ENCODE measurements at places on chromosomes 11 and 22. TPM values are rescaled to one million over a fixed set of nuclear protein-coding genes. Genes with fewer than 3 reads are reported as not detected.
A peak's percentile ranks its signal among the peaks of the same experiment; 100 is the strongest.

DNA sequence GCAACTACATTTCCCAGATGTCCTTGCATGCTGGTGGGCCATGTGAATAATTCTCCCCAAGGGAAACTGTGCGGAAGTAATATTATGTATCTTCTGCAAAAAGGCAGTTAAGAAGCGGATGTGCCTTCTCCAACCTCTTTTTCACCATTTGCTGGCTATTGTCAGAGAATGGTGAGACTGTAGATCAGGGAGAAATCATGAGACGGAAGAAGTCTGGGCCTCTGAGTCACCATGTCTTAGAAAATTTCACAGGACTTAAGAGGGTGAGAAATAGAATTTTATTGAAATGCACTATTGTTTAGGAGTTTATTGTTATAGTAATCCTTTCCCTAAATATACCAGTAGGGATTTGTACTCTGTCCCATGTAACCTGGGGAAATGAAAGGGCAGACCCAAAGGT is 298.7 kb upstream of the ZC3H12C start:
- H3K27me3 ChIP-seq, result no peaks in the 10 kb centered on the region
- DNase-seq, result no peak
- H3K27ac ChIP-seq, result no peak overlapping the region

GRCh38 chr11:68037411-68038225 is 1.2 kb upstream of the TCIRG1 start:
- no peaks in the 10 kb centered on the region for H3K27me3 ChIP-seq
- H3K4me3 ChIP-seq, result peak overlapping the region; percentile 54
- peaks cover 10% of the 10 kb centered on the region for H3K36me3 ChIP-seq

DNA sequence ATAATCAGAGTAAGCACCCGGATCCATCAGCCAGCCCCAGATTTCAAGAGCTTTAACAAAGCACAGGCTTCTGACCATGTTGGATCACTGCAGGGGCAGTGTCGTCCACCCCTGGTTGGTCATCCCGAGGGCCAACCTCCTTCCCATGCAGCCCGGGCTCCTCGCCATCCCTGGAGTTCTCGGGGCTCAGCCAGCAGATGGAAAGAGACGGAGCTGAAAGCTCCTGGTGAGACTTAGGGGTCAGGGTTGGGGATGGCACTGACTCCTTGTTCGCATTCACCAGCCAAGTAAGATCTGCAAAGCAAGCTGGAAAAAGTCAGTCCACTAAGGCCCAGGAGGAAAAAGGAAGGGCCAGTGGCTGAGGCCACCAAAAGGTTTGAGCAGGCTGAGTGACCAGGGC is 888.9 kb downstream of the BRD1 start:
- H3K4me1 ChIP-seq, result no peaks in the 10 kb centered on the region
- H3K4me3 ChIP-seq, result no peak overlapping the region
- no peaks in the 10 kb centered on the region for H3K36me3 ChIP-seq

- H3K36me3 ChIP-seq, result peaks cover 9% of the 10 kb centered on the region
- DNase-seq, result peak; percentile 40
- H3K4me1 ChIP-seq, result peaks cover 12% of the 10 kb centered on the region
- no peaks in the 10 kb centered on the region for H3K27me3 ChIP-seq
- H3K4me3 ChIP-seq, result no peak overlapping the region
- no peak overlapping the region for H3K27ac ChIP-seq
These were observed 86.3 kb downstream of the CCDC83 start for GRCh38 chr11:85941380-85941973.

DNA sequence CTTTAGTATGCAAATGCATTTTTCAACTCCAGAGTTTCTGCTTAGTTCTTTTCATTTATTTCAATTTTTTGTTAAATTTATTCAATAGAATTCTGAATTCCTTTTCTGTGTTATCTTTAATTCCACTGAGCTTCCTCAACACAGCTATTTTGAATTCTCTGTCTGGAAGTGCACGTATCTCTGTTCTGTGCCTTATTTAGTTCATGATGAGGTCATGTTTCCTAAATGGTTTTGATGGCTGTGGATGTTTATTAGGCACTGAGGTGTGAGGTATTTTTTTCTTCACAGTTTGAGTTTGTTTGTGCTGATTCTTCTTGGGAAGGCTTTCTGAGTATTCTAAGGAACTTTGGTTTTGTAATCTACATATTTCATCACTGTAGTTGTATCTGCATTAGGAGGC is 2042.8 kb upstream of the RAG2 start:
- no peak overlapping the region for H3K4me3 ChIP-seq
- H3K27me3 ChIP-seq, result no peaks in the 10 kb centered on the region
- no peak overlapping the region for H3K27ac ChIP-seq
- no peaks in the 10 kb centered on the region for H3K36me3 ChIP-seq
- no peaks in the 10 kb centered on the region for H3K4me1 ChIP-seq
- DNase-seq, result no peak

DNA sequence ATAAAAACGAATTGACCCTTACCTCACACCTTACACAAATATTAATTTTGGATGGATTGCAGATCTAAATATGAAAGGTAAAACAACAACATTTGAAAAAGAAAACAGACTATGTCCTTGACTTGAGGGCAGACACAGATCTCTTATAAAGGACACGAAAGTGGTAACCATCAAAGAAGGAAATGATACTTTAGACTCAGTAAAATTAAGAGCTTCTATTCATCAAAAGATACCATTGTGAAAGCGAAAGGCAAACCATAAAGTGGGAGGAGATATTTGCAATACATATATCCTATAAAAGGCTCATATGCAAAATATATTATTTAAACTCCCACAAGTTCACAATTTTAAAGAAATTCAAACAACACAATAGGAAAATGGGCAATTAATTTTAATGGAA is 5.0 kb downstream of the HEPACAM start:
- peaks cover 3% of the 10 kb centered on the region for H3K36me3 ChIP-seq
- DNase-seq, result no peak
- H3K27ac ChIP-seq, result peak overlapping the region; percentile 81
- H3K4me3 ChIP-seq, result peak overlapping the region; percentile 9
- no peaks in the 10 kb centered on the region for H3K27me3 ChIP-seq
- H3K4me1 ChIP-seq, result peaks cover 12% of the 10 kb centered on the region

GRCh38 chr22:43571181-43571580 is 159.4 kb downstream of the MPPED1 start:
- H3K4me1 ChIP-seq, result no peaks in the 10 kb centered on the region
- H3K27me3 ChIP-seq, result no peaks in the 10 kb centered on the region
- H3K36me3 ChIP-seq, result no peaks in the 10 kb centered on the region
- no peak overlapping the region for H3K27ac ChIP-seq
- DNase-seq, result no peak

- no peak for DNase-seq
- H3K36me3 ChIP-seq, result no peaks in the 10 kb centered on the region
- no peaks in the 10 kb centered on the region for H3K4me1 ChIP-seq
- H3K27me3 ChIP-seq, result peaks cover 22% of the 10 kb centered on the region
- H3K4me3 ChIP-seq, result no peak overlapping the region
These were observed 3.5 kb upstream of the HTR3B start for GRCh38 chr11:113901141-113901540.

GRCh38 chr11:66472054-66472453 is 5.3 kb downstream of the PELI3 start:
- no peaks in the 10 kb centered on the region for H3K36me3 ChIP-seq
- peaks cover 2% of the 10 kb centered on the region for H3K27me3 ChIP-seq
- no peak overlapping the region for H3K27ac ChIP-seq
- peaks cover 14% of the 10 kb centered on the region for H3K4me1 ChIP-seq
- DNase-seq, result no peak

GRCh38 chr11:87368858-87369480 is 331.2 kb downstream of the TMEM135 start:
- no peaks in the 10 kb centered on the region for H3K36me3 ChIP-seq
- H3K27me3 ChIP-seq, result peaks cover 4% of the 10 kb centered on the region
- H3K4me3 ChIP-seq, result no peak overlapping the region
- no peaks in the 10 kb centered on the region for H3K4me1 ChIP-seq
- H3K27ac ChIP-seq, result no peak overlapping the region
- DNase-seq, result no peak

DNA sequence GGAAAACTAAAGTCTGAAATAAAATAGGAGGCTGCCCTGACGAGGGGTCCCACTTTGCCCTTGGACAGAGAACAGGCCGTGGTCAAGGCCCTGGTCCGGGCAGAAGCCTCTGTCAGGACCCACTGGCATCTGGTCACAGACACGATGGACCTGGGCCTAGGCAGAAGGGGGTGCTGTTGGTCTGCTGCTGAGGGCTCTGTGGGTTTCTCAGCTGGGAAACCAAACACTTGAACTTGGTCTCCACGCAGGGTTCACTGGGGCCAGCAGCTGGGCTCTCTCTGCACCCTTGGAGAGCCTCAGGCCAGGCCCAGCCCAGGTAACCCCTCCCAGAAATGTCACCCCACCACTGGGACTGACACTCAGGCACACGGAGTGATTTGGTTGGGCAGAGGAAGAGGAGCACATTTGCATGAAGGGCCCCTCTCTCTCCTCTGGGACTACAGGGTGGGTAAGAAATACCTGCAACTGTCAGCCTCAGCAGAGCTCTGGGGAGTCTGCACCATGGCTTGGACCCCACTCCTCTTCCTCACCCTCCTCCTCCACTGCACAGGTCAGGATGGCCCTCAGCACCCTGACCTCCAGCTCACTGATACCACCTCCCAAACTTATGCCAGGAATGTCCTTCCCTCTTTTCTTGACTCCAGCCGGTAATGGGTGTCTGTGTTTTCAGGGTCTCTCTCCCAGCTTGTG is 48.1 kb upstream of the TOP3B start:
- no peak overlapping the region for H3K4me3 ChIP-seq
- no peak overlapping the region for H3K27ac ChIP-seq
- H3K4me1 ChIP-seq, result no peaks in the 10 kb centered on the region
- H3K36me3 ChIP-seq, result no peaks in the 10 kb centered on the region
- peaks cover 9% of the 10 kb centered on the region for H3K27me3 ChIP-seq
- DNase-seq, result no peak

DNA sequence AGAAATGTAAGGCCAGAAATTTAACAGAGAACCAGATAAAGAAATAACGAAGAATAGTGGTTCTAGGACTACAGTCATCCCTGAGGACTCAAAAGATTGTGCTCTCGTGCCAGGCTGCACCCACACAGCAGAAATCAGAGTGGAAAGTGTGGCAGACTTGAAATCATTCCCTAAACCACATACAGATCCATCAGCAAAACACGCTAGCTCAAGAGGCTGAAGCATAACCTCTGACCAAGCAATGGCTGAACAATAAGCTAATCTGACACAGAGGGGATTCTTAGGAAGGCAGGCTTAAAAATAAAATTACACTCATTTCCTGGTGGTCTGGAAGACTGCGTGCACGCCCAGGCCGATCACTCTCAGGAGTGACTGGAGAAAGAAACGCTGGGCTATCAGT is 19.0 kb downstream of the NCF4 start:
- H3K36me3 ChIP-seq, result peaks cover 46% of the 10 kb centered on the region
- H3K27ac ChIP-seq, result no peak overlapping the region
- peaks cover 8% of the 10 kb centered on the region for H3K4me1 ChIP-seq

DNA sequence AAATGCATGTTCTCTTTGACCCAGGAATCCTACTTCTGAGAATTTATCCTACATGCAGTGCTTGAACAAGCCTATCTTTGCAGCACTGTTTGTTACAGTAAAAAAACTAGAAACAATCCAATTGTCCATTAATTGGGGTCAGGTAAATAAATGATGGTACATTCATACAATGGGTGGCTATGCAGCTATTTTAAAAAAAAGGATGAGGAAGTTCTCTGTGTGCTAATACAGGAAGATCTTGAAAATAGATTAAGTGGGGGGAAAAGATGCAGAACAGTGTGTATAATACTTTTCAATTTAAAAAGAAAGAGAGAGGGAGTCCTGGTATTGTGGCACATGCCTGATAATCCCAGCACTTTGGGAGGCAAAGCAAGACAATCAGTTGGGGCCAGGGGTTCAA is 9.5 kb upstream of the CREB3L1 start:
- peaks cover 5% of the 10 kb centered on the region for H3K27me3 ChIP-seq
- H3K4me3 ChIP-seq, result no peak overlapping the region
- H3K4me1 ChIP-seq, result peaks cover 6% of the 10 kb centered on the region
- no peak for DNase-seq
- no peak overlapping the region for H3K27ac ChIP-seq
- no peaks in the 10 kb centered on the region for H3K36me3 ChIP-seq

- peaks cover 4% of the 10 kb centered on the region for H3K36me3 ChIP-seq
- no peak for DNase-seq
- peaks cover 38% of the 10 kb centered on the region for H3K4me1 ChIP-seq
- H3K27ac ChIP-seq, result no peak overlapping the region
- H3K4me3 ChIP-seq, result no peak overlapping the region
- no peaks in the 10 kb centered on the region for H3K27me3 ChIP-seq
These were observed 7.3 kb downstream of the PACSIN2 start for GRCh38 chr22:43007519-43008102.

GRCh38 chr11:27291302-27291889 is 71.6 kb downstream of the CCDC34 start:
- no peaks in the 10 kb centered on the region for H3K4me1 ChIP-seq
- no peaks in the 10 kb centered on the region for H3K27me3 ChIP-seq
- H3K4me3 ChIP-seq, result no peak overlapping the region
- no peaks in the 10 kb centered on the region for H3K36me3 ChIP-seq
- no peak for DNase-seq

DNA sequence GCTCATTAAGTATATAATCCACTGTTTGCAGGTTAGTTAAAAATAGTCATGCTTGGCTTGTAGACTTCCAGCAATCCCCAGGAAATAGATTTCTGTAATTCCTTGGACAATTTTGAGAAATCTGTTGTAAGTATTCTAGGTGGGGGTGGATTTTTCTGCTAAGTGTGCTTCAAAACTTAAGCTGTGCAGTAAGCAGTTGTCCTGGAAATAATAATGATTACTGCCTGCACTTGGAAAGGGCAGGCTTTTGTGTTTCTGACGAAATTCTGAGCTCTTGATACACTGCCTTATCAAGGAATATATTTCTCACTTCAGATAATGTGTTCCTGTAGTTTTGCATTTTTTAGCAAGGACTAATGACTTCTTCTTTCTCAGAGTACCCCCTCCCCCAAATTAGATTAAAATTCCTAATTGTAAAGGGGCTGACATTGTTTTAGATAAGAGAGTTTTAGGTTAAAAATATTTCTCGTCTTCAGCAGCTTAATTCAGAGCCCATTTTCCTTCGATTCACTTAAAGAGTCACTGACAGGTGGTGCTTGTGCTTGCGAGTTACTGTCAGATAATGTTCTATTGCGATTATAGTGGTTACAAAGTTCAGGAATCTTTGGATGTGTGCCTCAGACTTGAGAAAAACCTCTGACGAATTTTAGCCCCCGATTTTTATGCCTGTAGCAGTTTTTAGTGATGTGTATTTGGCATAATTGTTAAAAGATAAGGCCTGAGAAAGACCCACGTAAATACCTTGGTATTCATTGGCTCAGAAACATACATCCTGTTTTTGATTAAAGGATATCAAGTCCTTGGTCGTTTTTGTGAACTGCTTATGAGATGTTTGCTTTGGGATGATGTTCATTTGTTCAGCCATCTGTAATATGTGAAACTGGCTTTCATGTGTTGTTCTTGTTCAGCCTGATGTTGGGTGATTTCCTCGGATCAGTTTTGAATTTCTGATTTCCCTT is 120.5 kb downstream of the HIPK3 start:
- DNase-seq, result no peak
- no peak overlapping the region for H3K4me3 ChIP-seq
- H3K27me3 ChIP-seq, result peaks cover 52% of the 10 kb centered on the region

- H3K27me3 ChIP-seq, result no peaks in the 10 kb centered on the region
- peaks cover 46% of the 10 kb centered on the region for H3K36me3 ChIP-seq
- no peak for DNase-seq
- no peak overlapping the region for H3K4me3 ChIP-seq
- peaks cover 1% of the 10 kb centered on the region for H3K4me1 ChIP-seq
These were observed 22.6 kb downstream of the FADS2 start for GRCh38 chr11:61850687-61851086.

The CHADL gene
- 0.35 TPM for total RNA-seq

The SPTBN2 gene
- 0.35 TPM for total RNA-seq

The RAB36 gene
- 0.27 TPM for total RNA-seq

The ZNF215 gene
- 0.96 TPM for total RNA-seq

The OR51E2 gene
- not detected for total RNA-seq

The HIC2 gene
- 5.1 TPM for total RNA-seq

The CALCA gene
- not detected for total RNA-seq
